Activated T-helper 1 cell treated with Interleukin-2 at 50 U/mL for 16 hours (primary cell): ENCODE measurements at places on chromosomes 3 and 15.

- no peak for DNase-seq
Observed at GRCh38 chr15:61050844-61051568, 178.1 kb downstream of the RORA start.

GRCh38 chr3:120425572-120426250, 25.1 kb downstream of the FSTL1 start:
- no peak for DNase-seq

GRCh38 chr15:62365795-62366442, 200.8 kb upstream of the C2CD4B start:
- DNase-seq: no peak

DNA sequence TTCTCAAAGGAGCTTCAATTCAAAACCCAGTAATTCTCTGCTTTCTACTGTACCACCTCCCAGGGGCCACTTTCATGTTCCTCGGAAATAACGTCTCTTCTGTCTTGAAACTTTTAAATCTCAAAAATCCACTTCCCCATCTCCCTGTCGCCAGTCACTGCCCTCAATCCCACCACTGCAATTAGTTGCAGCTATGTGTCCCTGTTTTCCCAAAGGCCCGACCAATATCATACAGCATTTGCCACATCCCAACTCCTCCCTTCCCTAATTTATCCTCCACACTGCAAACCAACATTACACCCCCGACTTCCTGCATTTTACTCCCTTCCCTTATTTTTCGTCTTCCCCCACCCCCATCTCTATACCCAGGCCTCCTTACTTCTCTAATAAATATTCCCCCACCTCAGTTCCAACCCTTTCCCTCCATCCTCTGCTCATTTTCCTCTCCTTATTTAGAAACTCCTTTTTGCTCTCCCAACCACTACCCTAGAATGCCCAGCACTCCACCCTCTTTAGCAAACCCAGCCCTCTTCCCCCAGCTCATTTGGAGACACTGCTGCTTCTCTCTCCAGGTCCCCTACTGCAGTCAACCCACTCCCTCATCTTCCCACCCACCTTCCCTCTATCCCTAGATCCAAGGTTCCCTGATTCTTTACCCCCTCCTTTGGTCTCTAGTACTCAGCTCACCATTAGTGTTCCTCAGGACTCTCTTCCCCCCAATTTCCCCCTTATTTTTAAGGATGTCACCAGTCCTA, 1.1 kb downstream of the NPTN start:
- DNase-seq: no peak

DNA sequence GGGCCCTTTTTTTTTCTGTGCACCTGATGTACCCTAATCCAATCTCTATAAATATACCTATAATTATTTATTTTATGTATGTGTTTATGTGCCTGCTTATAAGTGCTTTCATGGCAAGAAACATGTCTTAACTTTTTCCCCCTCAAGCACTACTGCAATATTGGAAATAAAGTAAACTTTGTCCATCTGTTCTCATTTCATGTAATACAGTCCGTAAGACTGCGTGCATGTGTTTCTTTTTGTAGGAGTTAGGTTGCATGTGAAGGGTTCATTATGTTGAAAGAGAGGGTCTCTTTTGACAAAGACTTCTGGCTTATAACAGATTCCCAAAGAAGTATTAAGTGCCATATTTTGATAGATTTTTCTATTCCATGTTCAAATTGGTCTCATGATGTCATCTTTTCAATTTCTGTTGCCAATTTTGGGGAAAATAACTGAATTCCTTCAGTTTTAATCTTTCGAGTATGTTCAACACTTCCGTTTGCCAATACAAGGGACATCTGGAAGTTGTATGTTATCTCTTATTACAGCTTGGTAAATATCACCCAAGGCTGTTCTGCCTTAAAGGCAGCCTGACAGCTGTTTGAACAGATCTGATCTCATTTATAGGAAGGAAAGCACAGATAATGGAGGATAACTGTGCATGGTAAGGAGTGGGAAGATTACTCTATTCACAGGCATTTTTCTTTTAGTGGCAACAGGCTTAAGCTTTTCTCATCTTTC, 273.1 kb upstream of the SGO1 start:
- DNase-seq: no peak

DNA sequence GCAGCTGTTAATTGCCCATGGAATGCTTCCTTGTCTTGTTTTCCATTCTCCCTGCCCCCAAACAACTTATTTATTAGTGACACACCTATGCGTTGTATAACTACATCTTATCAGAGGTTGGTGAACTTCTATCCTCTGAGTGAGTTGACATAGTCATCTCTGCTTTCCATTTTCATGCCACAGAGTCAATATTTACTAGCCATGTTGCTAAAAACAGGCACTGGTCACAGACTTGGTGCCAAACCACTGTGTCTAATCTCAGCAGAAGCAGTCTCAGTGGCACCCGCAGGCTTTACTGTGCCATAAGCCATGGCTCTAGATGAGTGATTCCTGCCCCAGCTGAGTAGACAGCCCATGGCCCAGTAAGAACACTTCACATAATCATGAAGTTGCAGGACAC, 26.5 kb downstream of the DAPK2 start:
- DNase-seq: no peak

- DNase-seq: no peak
Observed at GRCh38 chr3:62370112-62370857, 3.1 kb downstream of the FEZF2 start.

GRCh38 chr3:59970376-59970775, 920.6 kb upstream of the CFAP20DC start:
- no peak for DNase-seq

GRCh38 chr15:84737005-84737404, 11.4 kb upstream of the ZNF592 start:
- DNase-seq: no peak

DNA sequence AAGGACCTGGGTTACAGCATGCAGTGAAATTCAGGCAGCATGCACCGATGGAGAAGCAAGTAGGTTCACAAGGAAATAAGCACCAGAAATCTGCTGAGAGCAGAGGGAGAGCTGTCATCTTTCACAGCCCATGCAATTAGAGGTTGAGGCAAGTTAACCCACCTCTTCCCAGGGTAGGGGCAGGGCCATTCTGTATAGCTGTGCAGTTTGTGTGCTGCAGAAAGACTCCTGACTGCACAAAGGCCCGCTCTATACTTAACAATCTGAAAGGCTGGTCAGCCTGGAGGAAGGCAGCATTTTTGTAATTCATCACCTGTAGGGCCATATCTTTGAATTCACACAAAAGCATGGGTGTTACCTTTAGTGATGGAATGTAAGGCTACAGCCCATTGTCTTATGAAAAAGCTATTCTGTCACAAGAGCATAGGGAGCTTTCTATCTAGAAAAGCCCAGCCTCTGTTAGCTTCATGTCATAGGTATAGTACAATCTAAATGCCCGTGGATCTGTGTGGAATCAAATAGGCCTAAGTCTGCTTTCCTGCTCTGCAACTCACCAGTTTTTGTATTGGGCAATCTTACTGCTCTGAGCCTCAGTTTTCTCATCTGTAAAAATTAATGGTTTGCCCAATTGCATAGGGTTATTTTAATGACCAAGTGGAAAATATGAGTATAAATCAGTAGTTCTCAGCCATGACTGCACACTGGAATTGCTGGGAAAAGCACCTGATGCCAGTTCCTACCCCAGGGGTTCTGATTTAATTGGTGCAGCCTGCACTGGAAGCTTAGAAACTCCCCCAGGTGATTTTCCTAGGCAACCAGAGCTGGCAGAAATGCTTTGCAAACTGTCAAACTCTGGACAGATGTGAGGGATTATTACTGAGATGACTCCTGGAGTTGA, 65.2 kb downstream of the ATP13A5 start:
- no peak for DNase-seq

DNA sequence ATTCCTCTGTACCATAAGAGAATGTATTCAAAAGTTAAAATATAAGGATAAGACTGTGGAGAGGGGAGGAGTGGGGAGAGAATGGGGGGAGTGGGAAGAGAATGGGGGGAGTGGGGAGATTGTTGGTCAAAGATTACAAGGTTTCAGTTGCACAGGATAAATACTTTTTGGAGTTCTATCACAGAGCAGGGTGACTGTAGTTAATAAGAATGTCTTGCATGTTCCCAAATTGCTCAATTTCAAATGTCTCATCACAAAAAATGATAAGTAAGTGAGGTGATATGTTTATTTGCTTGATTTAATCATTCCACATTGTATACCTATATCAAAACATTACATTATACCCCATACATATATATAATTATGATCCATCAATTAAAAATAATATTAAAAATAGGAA, 23.0 kb upstream of the MEF2A start:
- DNase-seq: no peak
